ENCODE measurements at places on chromosomes 11 and 22.

GRCh38 chr11:36330411-36330810, 34.3 kb downstream of the PRR5L start:
- no peak for DNase-seq

GRCh38 chr11:78030429-78031325, 7.6 kb upstream of the KCTD14 start:
- DNase-seq = peak; percentile 81

DNA sequence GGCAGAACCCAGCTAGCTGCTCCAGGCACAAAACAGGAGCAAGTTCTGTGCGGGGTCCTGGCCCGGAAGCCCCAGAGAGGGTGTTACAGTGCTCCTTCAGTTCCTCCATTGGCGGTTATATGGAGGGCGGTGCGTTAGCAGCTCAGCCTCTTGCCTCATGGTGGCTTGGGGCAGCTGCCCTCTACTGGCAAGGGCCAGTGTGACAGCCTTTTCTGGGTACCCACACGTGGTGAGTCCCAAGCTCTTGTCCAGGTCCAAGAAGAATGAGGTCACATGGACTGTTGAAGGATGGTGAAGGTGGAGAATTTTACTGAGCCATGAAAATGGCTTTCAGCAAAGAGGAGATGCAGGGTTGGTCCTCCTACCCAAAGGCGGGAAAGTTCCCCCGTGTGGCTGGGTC, 100.5 kb downstream of the WT1 start:
- no peak for DNase-seq

- DNase-seq = no peak
Observed at GRCh38 chr11:66670816-66671215, 6.9 kb downstream of the RBM4B start.

- no peak for DNase-seq
Observed at GRCh38 chr22:50469377-50470305, 5.2 kb downstream of the SBF1 start.

DNA sequence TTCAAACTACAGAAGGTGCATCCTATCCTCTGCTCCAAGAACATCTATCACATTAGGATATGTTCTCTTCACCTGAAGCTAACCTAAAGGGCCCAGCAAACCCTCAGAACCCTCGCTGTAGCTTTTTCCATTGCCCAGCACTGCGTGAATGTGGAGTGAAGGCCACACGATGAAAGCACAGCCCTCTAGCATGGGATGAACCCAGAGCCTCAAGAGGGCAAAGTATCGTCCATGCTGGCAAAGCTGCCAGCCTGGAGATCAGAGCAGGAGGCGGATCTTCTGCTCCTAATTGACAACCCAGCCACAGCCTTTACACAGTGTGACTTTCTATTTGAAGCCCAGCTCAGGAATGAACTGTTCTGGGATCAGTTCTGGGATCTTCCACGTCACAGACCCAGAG, 65.1 kb upstream of the USP47 start:
- DNase-seq = no peak

DNA sequence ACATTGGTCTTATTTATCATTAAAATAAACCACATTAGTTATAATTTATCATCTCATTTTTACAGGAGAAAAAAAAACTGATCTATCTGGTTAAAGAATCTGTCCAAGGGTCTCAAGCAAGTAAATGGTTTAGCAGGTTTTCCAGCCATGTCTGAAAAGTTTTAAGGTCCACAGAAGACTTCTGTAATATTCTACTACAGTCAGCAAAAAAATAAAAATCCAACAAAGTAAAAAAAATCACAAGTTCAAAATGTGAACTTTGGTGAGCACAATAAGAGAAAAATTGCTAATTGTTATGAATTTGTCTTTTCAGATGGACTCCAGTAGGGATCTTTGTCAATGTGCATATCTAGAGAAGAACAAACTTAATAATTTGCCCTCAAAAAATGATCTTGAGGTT, 1.3 kb downstream of the OR52E4 start:
- no peak for DNase-seq

- DNase-seq = no peak
Observed at GRCh38 chr11:117426297-117426685, 98.6 kb downstream of the CEP164 start.

DNA sequence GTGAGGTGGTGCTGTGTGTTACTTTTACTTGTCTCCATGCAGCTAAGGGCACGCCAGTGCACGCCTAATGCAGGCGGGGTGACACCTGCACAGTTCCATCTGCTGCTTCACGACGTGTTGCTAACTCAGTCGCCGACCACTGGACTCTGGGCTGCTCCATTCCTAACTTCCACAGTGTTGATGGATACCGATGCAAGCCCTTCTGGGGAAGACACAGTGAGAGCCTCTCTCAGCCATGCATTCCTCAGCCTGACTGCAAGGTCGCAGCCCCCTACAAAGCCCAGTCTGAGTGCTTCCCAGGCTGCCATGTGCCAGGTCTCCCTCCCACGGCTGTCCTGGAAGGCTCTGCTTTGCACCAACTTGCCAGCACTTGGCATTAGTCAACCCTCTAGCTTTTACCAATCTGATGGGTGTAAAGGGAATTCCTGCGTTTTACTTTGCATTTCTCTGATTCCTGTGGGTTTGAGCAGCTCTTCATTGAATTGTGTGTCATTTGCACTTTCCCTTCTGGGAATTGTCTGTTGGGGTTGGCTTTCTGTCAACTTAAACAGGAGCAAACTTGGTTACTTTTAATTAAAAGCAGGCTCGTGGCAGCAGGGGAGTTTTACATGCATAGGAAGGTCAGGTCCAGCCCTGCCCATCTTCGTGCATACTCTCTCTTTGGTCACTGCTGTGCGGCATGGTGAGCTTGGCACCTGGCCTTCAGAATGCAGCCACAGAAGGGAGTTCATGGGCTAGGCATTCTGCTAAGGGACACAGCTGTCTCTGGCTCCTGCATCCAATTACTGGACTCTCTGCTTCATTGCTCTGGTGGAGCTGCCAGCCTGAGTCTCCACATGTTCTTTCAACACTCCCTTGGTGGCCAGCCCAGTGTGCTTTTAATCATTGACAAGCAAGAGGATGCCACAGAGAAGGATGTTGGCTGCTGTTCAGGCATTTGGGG, 34.6 kb upstream of the SHANK2 start:
- DNase-seq = peak; percentile 94

DNA sequence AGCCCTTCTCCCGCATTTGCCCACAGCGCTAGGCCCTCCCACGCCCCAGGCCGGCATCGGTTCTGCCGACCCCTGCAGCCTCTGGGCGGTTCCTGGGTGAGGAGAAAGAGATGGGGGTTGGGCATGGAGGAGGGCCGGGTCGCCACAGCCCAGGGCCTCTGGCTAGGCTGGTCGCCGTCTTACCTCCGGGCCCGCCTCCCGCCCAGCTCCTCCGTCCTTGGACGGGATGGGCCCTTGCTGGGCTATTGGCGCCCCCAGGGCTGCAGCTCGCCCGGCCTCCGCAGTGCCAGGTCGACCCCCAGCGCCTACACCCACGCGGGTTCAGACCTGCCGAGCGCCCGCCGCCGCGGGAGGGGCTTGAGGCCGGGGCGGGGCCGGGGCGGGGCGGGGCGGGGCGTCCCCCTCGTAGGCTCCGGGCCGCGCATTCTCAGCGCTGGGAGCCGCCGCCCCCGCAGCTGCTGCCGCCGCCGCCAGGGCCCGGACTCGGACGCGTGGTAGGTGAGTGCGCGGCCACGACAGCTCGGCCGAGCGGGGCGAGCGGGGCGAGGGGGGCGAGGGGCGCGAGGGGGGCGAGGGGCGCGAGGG, at the start of gene CD151:
CD151 (plus strand) TSS at position 424 of the 585 bp plus-strand sequence. CDS start 3,118 bp downstream, outside the sequence.
- DNase-seq = no peak

- DNase-seq = no peak
Observed at GRCh38 chr22:50086526-50086925, 1.3 kb upstream of the MLC1 start.

DNA sequence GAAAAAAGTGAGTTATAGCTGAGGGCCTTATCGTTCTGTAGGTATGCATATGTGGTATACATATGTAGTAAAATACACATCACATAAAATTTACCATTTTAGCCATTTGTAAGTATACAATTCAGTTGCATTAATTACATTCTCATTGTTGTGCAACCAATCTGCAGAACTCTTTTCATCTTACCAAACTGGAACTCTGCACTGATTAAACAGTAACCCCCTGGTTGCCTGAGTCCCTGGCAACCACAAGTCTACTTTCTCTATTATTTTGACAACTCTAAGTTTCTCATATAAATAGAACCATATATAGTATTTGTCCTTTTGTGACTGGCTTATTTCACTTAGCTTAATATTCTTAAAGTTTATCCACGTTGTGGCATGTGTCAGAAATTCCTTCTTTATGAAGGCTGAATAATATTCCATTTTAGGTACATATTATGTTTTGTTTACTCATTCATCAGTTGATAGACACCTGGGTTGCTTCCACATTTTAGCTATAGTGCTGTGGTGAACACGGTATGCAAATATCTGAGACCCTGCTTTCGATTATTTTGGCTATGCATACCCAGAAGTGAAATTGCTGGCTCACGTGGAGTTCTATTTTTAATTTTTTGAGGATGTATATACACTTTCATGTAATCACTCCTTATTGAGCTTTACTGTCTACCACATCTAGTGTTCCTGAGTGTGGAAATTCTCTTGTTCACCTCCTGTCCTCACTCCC, 1.6 kb upstream of the DDX10 start:
- DNase-seq = no peak

DNA sequence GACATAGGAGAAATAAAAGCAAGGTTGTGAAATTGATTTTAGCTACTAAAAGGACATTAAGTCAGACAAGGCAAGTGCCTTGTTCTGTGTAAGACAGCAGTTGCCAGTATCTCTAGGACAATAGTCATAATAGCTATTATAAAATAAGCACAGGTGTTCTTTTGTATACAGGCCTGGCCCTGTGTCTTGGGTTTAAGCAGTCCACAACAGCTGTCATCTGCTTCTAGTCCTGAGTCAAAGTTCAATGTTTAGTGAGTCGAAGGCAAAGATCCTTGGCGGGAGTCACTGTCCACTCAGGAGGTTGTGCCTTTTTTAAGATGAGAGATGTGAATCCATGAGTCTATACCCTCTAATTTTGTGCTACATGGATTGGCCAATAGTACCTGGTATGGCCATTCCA, 79.5 kb downstream of the SC5D start:
- DNase-seq = no peak

DNA sequence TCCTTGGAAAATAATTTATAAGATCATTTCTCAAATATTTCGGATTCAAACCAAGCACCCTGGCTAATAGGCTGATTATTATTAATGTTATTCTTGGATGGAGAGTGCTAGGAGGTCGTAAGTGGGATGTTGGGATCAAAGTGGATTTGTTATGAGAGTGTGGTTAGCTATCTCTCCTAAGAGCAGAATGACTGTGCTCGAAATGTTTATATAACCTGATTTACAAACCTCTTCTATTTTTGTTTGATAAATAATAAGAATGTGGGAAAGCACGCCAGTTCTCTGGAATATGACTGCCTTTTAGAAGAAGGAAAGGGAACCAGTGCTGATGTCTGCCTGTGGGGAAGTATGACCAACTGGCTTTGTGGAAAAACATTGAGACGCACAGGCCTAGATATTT, 527.5 kb downstream of the NTM start:
- DNase-seq = peak; percentile 32

DNA sequence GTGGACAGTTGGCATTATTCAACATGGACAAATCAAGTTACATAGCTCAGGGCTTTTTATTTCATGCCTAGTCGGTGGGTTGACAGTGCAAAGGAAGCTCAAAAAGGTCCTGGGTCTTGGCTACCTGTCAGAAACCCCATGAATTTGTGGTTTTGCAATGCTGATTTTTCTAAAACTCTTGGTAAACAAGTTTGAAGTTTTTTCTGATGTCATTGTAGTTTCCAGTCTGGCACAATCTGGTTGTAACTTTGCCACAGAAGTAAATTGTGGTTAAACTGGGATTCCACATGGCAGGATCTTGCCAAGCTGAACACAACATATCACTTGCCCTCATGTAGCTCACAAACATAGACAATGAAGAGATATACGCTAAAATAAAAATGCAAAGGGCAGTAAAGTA, 100.8 kb downstream of the EHF start:
- no peak for DNase-seq

DNA sequence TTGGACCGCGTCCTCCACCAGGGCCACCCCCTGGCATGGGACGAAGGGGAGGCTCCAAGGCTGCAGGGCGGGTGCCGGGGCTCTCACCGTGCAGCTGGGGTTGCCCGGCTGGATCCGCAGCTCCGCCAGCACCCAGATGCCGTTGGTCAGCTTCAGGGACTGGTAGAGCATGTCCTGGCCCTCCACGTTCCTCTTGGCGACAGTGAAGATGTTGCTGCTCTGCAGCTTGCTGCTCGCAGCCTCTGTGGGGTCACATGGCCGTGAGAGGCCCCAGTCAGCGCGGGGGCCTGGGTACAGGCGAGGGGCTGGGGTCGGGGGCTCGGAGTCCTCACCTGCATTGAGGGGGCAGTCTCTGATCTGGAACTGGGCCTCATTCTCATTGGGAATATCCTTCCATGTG, 14.8 kb upstream of the RASL10A start:
- no peak for DNase-seq

DNA sequence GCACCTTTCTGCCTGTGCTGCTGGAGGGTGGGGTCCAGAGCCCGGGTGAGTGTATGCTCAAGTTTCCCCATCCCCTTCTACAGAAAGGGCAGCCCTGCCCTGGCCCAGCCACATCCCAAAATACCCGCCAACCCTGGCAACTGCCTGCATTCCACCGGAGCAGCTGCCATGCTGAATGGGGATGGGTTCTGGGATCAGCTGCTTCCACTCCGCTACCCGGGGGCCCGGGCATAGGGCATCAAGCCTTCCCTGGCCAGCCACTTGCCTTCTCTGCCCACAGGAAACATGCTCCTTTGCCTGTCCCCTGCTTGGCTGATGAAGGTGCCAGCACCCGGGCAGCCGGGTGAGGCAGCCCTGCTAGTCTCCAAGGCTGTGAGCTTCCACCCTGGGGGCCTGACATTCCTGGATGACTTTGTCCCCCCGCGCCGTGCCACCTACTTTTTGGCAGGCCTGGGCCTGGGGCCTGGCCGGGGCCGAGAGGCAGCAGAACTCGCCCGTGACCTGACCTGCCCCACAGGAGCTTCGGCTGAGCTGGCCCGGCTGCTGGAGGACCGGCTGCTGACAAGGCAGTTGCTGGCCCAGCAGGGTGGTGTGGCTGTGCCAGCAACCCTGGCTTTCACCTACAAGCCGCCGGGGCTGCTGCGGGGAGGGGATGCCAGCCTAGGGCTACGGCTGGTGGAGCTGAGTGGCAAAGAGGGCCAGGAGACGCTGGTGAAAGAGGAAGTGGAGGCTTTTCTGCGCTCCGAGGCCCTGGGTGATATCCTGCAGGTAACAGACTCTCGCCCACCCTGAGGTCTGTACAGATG, 3.2 kb downstream of the CARNS1 start:
- no peak for DNase-seq

DNA sequence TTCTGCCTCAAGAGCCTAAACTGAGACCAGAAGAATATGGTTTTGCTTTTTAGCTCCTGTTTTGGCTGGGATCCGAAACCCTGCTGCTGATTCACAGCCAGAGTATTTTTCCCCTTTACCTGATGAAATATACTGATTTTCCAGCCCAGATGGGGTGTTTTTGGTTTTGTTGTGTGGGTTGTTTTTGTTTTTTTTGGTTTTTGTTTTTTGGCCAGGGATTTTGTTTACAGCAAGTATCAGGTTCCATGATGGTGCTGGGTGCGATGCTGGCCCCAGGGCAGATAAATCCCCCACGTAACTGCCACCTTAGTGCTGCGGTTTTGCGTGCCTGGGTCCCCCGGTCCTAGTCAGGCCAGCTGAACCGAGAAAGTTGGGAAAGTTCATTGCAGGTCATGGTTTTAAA, 103.7 kb downstream of the ZBTB16 start:
- DNase-seq = no peak

GRCh38 chr22:45235101-45235777, 5.5 kb downstream of the KIAA0930 start:
- DNase-seq = no peak

- DNase-seq = no peak
Observed at GRCh38 chr22:28788601-28789000, 11.8 kb downstream of the XBP1 start.

Measured in brain pericyte (primary cell).